ENCODE measurements at places on chromosomes 4 and X.

GRCh38 chr4:187380181-187380581 lies 615.4 kb upstream of the ZFP42 start:
- DNase-seq, result no peak

GRCh38 chr4:99855678-99856077 lies 38.5 kb downstream of the LAMTOR3 start:
- DNase-seq, result no peak

DNA sequence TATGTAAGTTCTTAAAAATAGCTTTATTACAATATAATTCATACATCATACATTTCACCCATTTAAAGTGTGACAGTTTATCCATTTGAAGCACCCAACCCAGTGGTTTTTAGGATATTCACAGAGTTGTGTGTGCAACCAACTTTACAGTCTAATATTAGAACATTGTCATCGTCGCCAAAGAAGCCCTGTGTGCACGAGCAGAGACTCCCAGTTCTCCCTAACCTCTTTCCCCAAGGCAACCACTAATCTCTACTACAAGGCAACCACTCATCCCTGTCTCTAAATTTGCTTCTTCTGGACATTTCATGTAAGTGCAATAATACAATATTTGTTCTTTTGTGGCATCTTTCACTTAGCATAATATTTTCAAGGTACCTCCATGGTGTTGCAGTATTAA lies 47.7 kb downstream of the CLDN22 start:
- DNase-seq, result no peak

- no peak for DNase-seq
Observed at GRCh38 chr4:123661080-123661737, 264.6 kb downstream of the SPRY1 start.

DNA sequence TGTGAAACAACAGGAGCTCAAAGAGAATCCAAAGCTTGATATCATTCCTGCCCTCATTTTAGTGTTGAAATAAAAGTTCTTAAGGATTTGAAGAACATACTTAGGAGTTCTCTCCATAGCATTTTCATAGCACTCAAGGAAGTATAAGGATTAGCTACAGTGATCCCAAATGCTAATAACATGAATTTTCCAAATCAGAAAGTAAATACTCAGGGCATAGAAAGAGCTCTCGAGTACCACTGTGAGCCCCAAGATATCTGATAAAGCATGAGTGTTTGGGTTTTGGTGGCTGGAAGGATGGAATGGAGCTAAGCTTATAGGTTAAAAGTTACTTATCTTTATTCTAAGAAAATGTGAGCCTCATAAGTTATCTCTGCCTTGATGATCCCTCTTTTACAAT lies 584.9 kb downstream of the KCNIP4 start:
- no peak for DNase-seq

- DNase-seq, result no peak
Observed at GRCh38 chr4:70920592-70920991, 18.4 kb downstream of the MOB1B start.

All from stimulated activated CD8-positive, alpha-beta memory T cell treated with anti-CD3 and anti-CD28 coated beads, Interleukin-15, amount 100 ng/mL, for 24 hours (primary cell).